CD8-positive, alpha-beta memory T cell (primary cell): ENCODE measurements at places on chromosomes 6 and 20. TPM values are rescaled to one million over a fixed set of nuclear protein-coding genes. Genes with fewer than 3 reads are reported as not detected.

GRCh38 chr6:30323806-30324205 is 2.9 kb upstream of the TRIM39 start:
- H3K27ac ChIP-seq: no peak overlapping the region
- DNase-seq: no peak
- no peaks in the 10 kb centered on the region for H3K27me3 ChIP-seq
- H3K4me3 ChIP-seq: no peak overlapping the region
- H3K36me3 ChIP-seq: no peaks in the 10 kb centered on the region

NELFE gene
- total RNA-seq: 90.6 TPM

DNA sequence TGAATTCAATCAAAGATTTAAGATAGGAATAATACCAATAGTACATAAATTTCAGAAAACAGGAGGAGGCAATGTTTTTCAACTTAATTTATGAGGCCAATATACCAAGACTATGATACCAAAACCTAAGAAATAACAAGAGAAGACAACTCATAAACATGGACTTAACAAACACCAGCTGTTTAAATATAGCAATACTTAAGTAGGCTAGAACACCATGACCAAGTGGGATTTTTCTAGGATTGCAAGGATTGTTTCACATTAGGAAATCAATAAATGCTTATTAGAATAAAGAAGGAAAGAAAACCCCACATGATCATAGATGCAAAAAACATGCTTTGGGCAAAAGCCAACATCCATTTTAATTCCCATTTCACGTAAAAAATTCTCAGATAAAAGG is 355.1 kb downstream of the EPM2A start:
- no peaks in the 10 kb centered on the region for H3K36me3 ChIP-seq
- no peaks in the 10 kb centered on the region for H3K27me3 ChIP-seq
- DNase-seq: no peak
- H3K4me1 ChIP-seq: no peaks in the 10 kb centered on the region
- no peak overlapping the region for H3K27ac ChIP-seq
- H3K4me3 ChIP-seq: no peak overlapping the region

- H3K4me1 ChIP-seq: no peaks in the 10 kb centered on the region
- peaks cover 9% of the 10 kb centered on the region for H3K27me3 ChIP-seq
- no peak for DNase-seq
- H3K4me3 ChIP-seq: no peak overlapping the region
- no peak overlapping the region for H3K27ac ChIP-seq
- H3K36me3 ChIP-seq: no peaks in the 10 kb centered on the region
These were observed 214.4 kb downstream of the ERMARD start for GRCh38 chr6:169965657-169966311.

DNA sequence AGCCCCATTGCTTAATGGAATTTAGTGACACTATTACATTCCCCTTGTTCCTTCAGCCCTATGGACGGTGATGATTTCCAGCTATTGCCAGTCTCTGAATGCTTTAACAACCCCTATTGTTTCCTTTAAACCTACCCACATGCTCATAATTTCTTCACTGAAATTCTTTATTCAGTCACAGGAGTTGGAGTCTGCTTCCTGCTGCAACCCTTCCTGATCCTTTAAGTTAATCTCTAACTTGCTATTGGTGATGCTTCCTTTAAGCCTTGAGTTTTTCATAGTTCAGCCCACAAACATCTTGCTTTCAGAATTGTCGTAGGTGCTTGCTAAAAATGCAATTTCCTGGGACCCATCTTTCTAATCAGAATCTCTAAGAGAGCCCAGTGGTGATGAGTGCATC is 66.3 kb upstream of the TNFAIP3 start:
- no peak for DNase-seq
- no peaks in the 10 kb centered on the region for H3K27me3 ChIP-seq
- no peak overlapping the region for H3K27ac ChIP-seq
- no peaks in the 10 kb centered on the region for H3K36me3 ChIP-seq

RAET1L gene
- total RNA-seq: not detected

- no peaks in the 10 kb centered on the region for H3K4me1 ChIP-seq
- no peak overlapping the region for H3K4me3 ChIP-seq
These were observed 30.8 kb downstream of the JAG1 start for GRCh38 chr20:10642856-10643559.

DNA sequence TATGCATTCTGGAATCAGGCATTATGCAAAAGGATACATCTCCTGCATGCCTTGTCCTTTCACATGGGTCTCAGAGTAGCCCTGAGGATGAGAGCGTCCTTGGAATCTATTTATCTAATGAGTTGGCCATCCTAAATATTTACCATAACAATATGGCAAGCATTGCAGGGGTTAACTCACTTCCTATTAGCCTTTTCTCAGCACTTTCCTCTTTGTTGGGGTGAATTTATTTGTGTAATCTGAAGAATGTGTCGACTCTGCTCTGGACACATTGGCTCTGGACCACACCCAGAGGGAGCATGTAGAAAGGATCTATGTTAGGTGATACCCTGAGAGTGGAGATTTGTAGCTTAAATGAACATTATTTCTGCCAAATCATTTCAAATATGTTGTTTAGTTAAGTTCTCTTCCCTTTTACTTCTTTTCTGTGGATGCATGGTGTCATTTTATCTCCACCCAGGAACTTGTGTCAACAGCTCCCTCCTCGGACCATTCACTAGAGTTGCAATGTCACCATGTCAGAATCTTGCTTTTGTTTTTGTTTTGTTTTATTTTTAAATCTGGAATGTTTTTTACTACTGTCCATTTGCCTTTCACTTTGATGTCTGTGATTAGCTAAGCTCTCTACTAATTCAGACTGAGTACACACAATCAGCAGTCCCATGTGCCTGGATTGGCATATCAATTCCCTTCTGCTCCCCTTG is 757.0 kb upstream of the MMS22L start:
- H3K27me3 ChIP-seq: no peaks in the 10 kb centered on the region
- no peaks in the 10 kb centered on the region for H3K4me1 ChIP-seq
- no peak for DNase-seq
- no peaks in the 10 kb centered on the region for H3K36me3 ChIP-seq
- H3K4me3 ChIP-seq: no peak overlapping the region

CPNE5 gene
- total RNA-seq: 0.29 TPM

- H3K4me1 ChIP-seq: peaks cover 13% of the 10 kb centered on the region
- H3K36me3 ChIP-seq: peaks cover 18% of the 10 kb centered on the region
- no peak overlapping the region for H3K4me3 ChIP-seq
- no peaks in the 10 kb centered on the region for H3K27me3 ChIP-seq
These were observed 29.2 kb upstream of the SDCBP2 start for GRCh38 chr20:1357921-1358671.

YTHDF1 gene
- total RNA-seq: 47.0 TPM

DNA sequence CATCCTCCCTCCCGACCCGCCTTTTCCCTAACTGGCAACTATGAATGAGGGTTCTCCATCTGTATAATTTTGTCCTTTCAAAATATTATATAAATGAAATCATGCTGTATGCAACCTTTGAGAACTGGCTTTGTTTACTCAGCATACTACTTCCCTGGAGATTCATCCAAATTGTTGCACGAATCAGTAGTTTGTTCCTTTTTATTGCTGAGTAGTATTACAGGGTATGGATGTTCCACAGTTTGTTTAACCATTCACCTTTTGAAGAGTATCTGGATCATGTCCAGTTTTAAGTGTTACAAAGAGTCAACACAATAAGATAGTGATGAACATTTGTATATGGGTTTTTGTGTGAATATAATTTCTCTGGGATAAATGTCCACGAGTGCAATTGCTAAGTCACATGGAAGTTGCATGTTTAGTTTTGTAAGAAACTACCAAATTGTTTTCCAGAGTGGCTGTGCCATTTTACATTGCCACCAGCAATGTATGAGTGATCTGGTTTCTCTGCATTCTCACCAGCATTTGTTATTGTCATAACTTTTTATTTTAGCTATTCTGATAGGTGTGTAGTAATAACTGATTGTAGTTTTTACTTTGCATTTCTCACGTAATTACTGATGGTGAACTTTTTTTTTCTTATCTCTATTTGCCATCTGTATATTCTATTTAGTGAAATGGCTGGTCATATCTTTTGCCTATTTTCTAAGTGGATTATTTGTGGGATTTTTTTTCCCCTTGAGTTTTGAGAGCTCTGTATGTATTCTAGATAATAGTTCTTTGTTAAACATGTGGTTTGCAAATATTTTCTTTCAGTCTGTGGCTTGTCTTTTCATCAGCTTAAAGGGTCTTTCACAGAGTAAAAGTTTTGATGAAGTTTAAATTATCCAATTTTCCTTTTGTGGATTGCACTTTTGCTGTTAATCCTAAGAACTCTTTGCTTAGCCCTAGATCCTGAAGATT is 14.4 kb upstream of the RNF24 start:
- no peaks in the 10 kb centered on the region for H3K4me1 ChIP-seq
- H3K27ac ChIP-seq: no peak overlapping the region
- H3K36me3 ChIP-seq: no peaks in the 10 kb centered on the region
- DNase-seq: no peak

DNA sequence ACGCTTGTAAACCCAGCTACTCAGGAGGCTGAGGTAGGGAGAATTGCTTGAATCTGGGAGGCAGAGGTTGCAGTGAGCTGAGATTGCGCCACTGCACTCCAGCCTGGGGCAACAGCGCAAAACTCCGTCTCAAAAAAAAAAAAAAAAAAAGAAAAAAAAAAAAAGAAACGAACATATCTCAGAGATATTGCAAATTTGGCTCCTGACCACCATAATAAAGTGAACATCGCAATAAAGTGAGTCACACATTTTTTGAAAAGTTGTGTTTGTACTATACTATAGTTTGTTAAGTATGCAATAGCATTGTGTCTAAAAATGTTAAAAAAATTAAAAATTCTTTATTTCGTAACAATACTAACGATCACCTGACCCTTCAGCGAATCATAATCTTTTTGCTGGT is 13.3 kb downstream of the RSPH9 start:
- no peak for DNase-seq
- no peak overlapping the region for H3K27ac ChIP-seq
- no peaks in the 10 kb centered on the region for H3K27me3 ChIP-seq
- H3K36me3 ChIP-seq: no peaks in the 10 kb centered on the region
- H3K4me3 ChIP-seq: no peak overlapping the region

GRCh38 chr6:21908161-21908848 is 314.8 kb downstream of the SOX4 start:
- no peaks in the 10 kb centered on the region for H3K36me3 ChIP-seq
- no peak overlapping the region for H3K4me3 ChIP-seq
- DNase-seq: no peak
- H3K27me3 ChIP-seq: no peaks in the 10 kb centered on the region
- H3K4me1 ChIP-seq: no peaks in the 10 kb centered on the region
